ENCODE measurements at places on chromosomes 2 and 18.

DNA sequence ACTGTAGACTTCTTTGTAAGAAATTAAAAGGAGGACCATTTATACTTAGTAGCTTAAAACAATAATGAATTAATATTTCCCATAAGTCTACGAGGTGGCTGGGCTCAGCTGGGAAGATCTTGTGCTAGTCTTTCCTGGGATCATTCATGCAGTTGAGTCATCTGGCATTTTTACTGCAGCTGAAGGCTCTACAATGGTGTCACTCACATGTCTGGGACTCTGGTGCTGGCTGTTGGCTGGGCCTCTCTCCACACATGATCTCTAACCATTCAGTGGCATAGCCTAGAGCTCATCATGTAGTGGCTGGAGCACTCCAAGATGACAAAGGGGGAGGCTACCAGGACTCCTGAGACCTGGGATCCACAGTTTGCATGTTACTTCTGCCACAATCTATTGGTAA is 35.5 kb downstream of the CLASP1 start:
- no peak for DNase-seq

GRCh38 chr2:101500860-101501259 is 25.9 kb upstream of the RFX8 start:
- DNase-seq: no peak

- DNase-seq: no peak
These were observed 69.7 kb downstream of the COBLL1 start for GRCh38 chr2:164771897-164772296.

DNA sequence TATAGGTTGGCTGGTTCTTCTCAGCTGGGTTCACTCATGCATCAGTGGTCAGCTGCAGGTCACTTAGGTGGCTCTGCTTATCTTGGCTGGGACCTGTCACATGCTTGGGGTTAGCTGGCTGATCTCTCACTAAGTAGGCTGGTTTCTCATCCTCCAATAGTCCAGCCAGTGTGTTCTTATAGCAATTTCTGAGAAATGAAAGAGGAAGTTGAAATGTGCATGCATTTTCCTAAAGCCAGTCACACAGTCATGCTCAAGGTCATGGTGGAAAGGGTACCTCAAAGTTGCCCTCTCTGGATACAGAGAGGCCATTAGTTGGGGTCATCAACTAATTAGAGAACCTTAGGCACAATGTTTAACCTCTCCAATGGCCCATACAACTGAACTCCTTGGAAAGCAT is 64.4 kb downstream of the KLHL29 start:
- DNase-seq: no peak

DNA sequence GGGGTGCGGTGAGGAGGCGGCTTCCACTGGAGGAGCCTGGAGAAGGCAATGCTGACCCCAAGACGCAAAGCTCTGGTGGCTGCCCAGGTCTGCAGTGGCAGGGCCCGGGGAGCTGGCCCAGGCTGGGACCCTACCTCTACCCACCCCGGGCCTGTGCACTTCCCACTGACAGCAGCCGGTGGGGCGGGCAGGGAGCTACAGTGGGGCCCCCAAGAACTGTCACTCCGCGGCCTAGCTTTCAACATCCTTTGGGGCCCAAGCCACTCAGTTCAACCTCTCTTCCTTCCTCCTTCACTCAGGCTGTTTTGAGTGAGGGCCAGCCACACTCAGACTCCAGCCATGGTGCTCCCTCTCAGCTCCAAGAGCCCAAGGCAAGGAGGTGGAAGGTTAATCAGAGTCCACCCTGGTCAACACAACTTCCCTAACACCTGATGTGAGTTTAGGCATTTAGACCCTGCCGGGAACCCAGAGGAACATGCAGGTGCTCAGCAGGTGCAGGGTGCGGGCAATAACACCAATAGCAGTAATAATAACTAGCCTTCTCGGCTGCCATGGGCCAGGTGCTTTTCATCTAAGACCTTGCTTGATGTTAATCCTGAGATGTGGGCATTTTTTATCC is 93.6 kb downstream of the ZFP36L2 start:
- DNase-seq: peak; percentile 47

GRCh38 chr2:236612737-236613136 is 43.1 kb downstream of the ACKR3 start:
- no peak for DNase-seq

DNA sequence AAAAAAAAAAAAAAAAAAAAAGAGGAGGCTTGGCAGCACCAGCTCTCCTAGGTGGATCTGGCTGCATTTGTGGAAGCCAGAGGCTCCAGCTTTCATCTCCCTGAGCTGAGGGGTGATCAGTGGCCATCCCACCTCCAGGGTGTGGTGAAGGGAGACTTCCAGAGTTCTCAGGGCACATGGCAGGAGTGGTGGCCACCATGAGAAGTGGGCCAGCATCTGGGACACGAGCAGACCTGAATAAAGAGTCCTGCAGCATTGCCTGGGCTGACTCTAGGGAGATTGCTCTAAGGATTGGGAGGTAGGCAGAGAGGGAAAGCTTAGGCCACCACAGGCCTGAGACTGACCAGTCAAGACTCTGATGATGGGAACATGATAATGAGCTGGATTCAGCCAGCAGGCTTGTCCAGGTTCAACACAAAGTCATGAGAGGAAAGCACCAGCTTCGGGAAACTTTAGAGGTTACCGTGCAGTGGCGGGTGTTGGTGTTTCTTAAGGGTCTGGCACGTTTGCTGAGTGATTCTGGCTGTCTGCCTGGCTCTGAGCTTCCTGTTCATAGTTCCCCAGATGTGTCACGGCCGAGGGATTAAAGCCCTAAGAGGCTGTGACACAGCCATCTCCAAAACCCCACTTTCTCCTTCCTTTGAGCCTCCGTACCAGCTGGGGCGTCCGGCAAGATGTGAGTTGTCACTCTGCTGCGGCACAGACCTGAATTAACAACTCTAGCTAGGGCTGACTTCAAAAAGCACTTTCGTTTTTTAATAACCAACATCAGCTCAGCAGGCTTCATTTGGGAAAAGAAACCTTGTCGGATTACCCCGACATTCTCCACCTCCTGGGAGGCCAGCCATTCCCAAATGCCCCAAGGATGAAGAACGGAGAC is 38.3 kb upstream of the IL1R1 start:
- DNase-seq: peak; percentile 31
